ENCODE measurements at places on chromosomes 4 and X.
A peak's percentile ranks its signal among the peaks of the same experiment; 100 is the strongest.

GRCh38 chrX:11787564-11787963 is 29.5 kb downstream of the MSL3 start:
- peak; percentile 47 for DNase-seq

DNA sequence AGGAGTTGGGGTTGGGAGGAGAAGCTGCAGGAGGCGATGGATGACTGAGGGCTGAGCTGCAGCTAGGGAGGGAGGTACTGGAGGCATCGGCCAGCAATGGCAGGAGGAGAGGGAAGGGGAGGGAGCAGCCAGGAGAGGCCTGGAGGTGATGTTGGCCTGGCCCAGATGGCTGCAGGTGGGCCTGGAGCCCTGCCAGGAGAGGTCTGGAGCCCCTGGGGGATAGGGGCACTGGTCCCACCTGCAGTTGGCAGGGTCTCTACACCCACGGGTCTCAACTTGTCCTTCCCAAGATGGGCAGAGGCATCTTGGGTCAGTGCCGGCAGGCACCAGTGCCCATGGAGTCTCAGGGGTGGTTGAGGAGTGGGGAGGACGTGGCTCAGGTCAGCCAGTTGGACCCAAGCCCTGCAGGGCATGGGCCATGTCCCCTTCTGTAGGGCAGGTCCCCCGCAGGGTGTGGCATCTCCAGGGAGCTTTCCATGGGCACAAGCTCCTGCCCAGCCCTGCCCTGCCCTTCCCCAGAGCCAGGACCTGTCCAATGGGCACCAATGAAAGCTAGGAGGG is 2.7 kb upstream of the MXD4 start:
- no peak for DNase-seq

DNA sequence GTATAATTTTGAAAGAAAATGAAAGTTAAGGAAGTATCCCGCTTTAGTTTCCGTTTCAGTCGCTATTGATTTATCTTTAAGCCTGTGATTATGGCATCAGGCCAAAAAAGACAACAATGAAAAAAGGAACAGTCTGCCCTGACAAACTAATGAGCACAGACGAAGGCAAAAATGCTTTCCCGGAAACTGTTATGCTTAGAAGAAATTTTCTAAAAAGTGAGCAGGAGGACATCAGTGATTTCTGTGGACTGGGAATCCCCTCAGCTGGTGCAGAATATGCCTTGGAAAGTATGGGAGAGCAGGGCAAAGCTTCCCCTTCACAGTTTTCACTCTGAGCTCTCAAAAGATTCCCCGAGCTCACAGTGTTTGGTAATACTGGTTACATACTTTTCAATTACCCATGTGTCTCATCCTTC is 5.1 kb upstream of the CXCL10 start:
- DNase-seq: no peak

- DNase-seq: no peak
These were observed 6.2 kb upstream of the ZBTB33 start for GRCh38 chrX:120244395-120244734.

- DNase-seq: no peak
These were observed 3.8 kb downstream of the FGF16 start for GRCh38 chrX:77450996-77451395.

- DNase-seq: no peak
These were observed 53.2 kb upstream of the TMEM150C start for GRCh38 chr4:82614838-82615449.

Measured in stimulated activated CD4-positive, alpha-beta T cell treated with anti-CD3 and anti-CD28 coated beads, Interleukin-1b, Interleukin-23, amount 100 ng/mL, for 1 hour (primary cell).